ENCODE measurements at places on chromosomes 12 and 14.

DNA sequence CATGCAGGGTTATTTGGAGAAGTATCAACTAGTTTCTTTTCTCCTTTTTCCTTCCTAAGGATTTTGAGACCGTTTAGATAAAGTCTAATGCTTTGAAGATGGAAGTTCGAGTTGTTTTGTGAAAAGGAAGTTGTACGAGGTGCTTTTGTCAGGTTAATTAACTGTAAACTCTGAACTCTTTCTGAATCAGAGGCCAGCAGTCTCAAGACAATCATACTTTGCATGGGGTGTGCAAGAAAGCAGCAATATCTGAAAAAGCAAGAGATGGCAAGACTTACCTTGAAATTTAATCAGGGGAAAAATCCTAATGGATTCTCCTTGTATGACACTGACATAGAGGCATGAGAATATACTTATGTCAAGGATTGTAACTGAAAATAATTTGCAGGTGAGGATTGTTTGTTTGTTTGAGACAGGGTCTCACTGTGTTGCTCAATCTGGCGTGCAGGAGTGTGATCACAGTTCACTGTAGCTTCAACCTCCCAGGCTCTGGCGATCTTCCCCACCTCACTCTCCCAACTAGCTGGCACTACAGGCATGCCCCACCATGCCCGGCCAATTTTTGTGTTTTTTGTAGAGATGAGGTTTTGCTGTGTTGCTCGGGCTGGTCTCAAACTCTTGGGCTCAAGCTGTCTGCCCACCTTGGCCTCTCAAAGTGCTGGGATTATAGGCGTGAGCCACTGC lies 170.2 kb upstream of the HMGA2 start:
- no peak for DNase-seq

DNA sequence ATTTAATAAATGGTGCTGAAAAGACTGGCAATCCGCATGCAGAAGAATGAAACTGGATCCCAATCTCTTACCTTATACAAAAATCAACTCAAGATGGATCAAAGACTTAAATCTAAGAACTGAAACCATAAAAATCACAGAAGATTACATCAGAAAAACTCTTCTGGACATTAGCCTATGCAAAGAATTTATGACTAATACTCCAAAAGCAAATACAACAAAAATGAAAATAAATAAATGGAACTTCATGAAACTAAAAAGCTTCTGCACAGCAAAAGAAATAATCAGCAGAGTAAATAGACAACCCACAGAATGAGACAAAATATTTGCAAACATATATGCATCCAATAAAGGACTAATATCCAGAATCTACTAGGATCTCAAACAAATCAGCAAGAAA lies 14.3 kb upstream of the CLEC1A start:
- no peak for DNase-seq

GRCh38 chr12:122459211-122459610 lies 36.7 kb upstream of the CLIP1 start:
- DNase-seq: no peak

DNA sequence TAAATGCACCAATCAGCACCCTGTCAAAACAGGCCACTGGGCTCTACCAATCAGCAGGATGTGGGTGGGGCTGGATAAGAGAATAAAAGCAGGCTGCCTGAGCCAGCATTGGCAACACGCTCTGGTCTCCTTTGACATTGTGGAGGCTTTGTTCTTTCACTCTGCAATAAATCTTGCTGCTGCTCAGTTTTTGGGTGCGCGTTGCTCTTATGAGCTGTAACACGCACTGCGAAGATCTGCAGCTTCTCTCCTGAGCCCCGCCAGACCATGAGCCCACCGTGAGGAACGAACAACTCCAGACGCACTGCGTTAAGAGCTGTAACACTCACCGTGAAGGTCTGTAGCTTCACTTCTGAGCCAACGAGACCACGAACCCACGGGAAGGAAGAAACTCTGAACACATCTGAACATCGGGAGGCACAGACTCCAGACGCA lies 8.4 kb upstream of the PIANP start:
- DNase-seq: no peak

- no peak for DNase-seq
These were observed at the start of gene COL2A1 for GRCh38 chr12:48004053-48004941. COL2A1 (minus strand) TSS chr12:48004476; CDS start chr12:48004321, 155 bp downstream.

DNA sequence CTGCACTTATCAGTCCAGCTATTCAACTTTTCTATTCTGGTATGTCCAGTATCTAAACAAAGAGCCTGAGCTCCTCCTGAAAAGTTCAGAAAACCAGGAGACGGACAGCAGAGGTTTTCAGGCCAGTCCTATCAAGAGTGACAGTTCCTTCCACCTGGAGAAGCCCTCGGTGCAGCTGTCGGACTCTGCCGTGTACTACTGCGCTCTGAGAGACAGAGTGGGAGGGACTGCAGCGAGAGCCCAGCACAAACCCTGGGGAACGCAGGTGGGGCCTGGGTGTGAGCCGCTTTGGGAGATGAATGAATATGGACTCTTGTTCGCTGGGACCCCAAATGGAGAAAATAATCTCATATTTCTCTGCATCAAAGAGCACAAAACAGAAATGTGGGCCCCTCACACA lies 329.8 kb upstream of the OR4E1 start:
- DNase-seq: no peak

DNA sequence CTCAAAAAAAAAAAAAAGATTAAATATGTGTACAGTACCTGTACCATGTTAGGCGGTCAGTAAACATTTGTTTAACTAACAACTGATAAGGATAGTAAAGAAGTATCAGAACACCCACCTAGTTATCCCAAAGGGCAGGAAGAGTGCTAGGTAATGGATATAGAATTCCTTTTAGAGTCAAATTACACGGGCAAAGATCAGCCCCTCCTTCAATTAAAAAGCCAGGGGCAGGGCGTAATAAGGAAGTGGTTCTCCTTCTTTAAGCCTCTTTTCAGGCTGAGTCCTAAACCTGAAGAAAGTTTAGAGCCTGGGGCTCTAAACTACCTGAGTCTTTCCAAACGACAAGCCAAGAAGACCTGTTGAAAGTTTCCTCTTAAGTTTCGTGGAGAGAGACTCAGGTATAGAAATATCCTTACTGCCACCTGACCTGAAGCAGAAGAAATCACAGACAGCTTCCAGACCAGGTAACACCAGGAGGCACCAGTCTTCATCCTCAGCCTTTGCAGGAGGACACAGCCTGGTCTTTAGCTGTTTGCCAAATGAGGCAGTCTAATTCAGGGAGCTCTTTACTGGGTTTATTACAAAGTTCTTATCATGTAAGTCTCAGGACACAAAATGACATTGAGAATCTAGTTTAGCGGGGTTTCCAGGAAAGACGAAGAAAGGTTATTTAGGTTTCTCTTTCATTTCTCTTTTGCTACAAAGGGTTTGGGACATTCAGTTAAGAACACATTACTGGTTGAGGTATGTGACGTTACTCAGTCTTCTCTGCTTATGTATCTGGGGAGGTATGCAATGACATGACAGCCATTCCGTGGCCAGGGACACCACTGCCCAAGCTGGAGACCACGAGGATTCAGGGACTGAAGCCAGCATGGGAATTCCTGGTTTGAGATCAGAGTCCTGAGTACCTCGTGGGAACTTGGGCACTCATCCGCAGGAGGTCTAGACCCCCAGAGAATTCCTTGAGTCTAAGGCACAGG lies at the start of gene BCL2L14:
Gene BCL2L14, plus strand, starts transcription at position 266 of the 983 bp plus-strand sequence. CDS start 8,367 bp downstream, outside the sequence.
- DNase-seq: no peak

GRCh38 chr12:131815131-131815530 lies 13.1 kb upstream of the MMP17 start:
- DNase-seq: no peak
